ENCODE measurements at places on chromosomes 4 and X.

GRCh38 chr4:157792716-157793115 lies 380.1 kb downstream of the GASK1B start:
- no peak for DNase-seq

DNA sequence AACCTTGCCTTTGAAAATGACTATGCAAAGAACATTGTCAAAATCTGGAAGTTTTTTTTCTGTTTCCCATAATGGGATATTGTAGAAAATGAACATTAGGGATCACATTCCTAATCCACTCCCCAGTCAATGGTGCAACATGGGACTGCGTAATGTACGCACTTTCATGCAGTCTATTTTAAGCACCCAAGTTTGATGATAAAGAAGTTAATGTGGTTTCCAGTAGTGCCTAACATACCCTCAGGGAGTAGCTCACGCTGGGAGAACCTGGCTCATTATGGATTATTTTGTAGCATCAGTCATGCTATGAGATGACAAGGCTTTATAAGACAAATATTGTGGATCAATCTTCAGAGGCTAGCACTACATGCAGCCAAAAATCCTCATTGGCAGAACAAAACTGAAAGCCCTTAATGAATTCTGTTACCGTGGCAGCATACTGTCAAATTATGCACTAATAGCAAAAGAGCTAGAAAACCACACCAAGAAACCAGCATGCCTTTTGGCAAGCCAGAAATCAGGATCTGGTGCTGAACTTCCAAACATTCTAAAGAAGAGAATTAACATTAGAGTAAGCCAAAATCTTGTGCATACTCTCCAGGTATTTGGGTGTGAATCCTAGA lies 1392.8 kb upstream of the TENM3 start:
- no peak for DNase-seq

GRCh38 chr4:40515037-40515397 lies 114.6 kb downstream of the RBM47 start:
- no peak for DNase-seq

DNA sequence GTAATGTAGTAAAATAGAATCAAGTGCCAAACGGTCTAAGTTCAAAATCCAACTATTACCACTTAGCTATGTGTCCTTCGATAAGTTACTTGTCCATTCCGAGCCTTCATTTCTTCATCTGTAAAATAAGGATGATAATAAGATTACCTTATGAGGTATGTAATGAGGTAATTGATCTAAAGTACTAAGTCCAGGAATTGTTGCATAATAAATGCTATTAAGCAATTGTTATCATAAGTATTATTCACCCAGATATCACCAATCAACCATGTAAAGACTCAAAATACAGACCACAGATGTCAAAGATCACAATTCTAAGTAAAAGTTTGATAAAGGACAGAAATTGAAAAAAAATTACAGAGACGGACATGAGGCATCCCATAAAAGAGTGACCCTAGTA lies 168.4 kb upstream of the POU3F4 start:
- no peak for DNase-seq

- DNase-seq: no peak
Observed at GRCh38 chrX:154024271-154024670, 4.6 kb upstream of the IRAK1 start.

- DNase-seq: no peak
Observed at GRCh38 chr4:73053076-73053475, 16.4 kb downstream of the COX18 start.

DNA sequence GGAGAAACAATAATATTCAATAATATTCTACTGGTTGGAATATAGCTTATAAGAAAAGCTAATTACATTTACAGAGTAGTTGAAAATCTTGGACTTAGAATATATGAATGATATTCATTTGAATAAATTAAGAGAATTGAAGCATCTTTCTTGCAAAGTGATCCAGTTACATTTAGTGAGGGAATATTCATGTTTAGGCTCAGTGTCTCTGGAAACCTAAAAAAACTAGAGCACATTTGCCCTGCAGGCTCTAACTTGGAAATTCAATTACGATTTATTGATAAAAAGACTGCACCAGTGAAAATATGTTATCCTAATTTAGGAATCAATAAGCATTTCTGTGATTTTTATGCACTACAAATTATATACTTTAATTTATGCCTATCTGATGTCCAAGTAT lies 58.3 kb upstream of the RAP1GDS1 start:
- DNase-seq: no peak

DNA sequence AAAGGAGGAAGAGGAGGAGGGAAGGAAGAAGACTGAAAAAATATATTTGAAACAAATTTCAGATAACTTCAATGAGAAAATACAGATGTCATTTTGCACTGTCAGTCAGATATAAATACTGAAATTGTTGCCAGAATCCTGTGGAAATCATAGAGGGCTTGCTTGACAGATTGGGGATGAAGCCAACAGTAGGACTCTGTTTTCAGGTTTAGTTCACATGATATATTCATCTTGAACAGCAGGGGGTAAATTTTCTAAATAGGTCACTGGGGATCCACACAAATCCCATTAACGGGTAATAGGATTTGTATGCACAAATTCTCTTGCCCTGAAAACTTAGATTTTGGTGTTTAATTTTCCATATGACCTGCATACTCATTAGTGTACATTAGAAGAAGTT lies 103.3 kb upstream of the PCDH18 start:
- no peak for DNase-seq

- DNase-seq: no peak
Observed at GRCh38 chr4:143232277-143232676, 47.6 kb downstream of the USP38 start.

Data from GDM1 (cell line).